ENCODE measurements at places on chromosomes 1 and 21.
A peak's percentile ranks its signal among the peaks of the same experiment; 100 is the strongest.

GRCh38 chr1:116945421-116945820, 35.7 kb downstream of the PTGFRN start:
- DNase-seq: no peak

- no peak for DNase-seq
Measured at GRCh38 chr1:214324896-214325800, 44.2 kb downstream of the SMYD2 start.

DNA sequence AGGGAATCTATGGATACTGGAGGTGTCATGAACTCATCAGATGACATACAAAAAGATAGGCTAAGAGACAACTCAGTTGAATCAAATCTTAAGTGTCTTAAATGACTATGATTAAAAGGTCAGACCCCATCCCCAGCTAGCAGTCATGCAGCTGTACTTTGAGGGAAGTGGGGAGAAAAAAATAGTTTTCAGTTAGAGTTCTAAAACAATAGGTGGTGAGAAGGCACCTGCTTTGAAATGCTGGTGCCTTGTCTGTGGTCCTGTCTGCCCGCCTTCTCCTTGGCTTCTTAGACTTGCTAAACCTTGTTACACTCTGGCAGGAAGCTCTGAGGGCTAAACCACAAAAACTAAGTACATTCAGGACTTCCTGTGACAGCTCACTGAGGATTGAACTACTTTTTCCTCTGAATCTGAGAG, 15.3 kb downstream of the CD2 start:
- peak; percentile 33 for DNase-seq

- no peak for DNase-seq
Measured at GRCh38 chr1:218985424-218985984, 188.2 kb upstream of the LYPLAL1 start.

DNA sequence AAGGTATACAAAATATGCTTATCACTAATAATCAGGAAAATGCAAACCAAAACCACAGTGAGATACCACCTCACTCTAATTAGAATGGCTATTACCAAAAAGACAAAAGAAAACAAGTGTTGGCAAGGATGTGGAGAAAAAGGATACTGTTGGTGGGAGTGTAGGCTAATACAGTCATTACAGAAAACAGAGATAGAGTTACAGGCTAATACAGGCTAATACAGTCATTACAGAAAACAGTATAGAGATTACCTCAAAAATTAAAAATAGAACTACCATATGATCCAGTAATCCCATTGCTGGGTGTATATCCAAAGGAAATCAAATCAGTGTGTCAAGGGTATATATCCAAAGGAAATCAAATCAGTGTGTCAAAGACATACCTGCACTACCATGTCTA, 238.4 kb downstream of the PLPP3 start:
- no peak for DNase-seq

DNA sequence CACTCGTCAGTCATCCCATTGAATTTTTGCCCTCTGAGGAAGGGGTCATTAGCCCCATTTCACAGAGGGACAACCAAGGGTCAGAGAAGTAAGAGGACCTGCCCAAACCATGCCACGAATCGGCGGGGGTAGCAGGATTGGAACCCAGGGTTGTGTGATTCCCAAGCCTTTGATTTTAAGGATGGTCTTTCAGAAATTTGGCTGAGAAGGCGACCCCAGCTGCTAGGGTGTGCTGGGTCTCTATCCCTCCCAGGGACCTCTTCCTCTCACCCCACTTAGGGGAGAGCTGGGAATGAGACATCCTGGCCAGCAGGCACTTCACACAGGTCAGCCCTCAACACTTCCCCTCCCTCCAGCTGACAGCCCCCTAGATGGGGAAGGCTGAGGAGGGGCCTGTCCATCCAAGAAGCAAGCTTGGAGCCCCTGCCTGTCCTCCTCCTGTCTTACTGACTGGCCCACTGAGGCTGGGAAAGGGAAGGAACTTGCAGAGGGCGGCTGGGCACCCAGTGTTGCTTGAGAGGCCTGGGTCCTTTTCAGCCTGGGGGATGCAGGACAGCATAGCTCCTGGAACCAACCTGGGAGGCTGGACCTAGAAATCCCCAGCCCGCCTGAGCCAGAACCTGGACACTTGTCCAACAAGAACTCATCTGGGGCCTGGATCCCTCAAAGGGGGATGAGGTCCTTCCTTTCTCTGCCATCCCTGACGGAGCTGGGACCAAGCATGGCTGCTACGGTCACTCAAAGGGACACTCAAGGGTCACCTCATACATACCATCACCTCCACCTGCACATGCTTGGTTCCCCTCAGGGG, 1.7 kb downstream of the SDC3 start:
- DNase-seq: no peak

- no peak for DNase-seq
Measured at GRCh38 chr1:239896569-239896968, 195.1 kb upstream of the FMN2 start.

DNA sequence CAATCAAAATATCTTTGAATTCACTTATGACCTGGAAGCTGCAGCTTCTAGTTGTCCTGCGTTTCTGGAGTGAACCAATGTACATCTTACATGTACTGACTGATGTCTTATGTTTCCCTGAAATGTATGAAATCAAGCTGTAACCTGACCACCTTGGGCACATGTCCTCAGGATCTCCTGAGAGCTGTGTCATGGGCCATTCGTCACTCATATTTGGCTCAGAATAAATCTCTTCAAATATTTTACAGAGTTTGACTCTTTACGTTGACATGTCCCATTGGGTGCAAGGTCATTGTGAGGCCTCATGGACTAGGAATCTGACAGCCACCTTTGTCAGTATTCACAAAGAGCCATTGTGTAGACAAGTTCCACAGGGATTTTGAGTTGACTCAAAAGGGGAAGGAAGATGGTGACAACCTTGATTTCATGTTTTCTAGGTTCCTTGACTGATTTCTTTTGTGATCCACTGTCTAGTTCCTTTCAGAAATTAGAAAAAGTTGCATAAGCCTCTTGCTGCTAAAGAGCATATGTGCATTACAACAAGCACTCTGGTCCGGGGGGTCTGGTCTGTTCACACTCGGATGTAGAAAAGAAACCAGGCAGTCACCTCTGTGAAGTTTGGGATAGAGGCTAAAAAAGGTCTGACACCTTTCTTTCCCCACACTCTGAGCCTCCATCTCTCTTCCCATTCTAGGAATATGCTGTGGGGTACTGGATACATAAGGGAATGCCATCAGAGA, 10.7 kb downstream of the CHI3L2 start:
- no peak for DNase-seq

DNA sequence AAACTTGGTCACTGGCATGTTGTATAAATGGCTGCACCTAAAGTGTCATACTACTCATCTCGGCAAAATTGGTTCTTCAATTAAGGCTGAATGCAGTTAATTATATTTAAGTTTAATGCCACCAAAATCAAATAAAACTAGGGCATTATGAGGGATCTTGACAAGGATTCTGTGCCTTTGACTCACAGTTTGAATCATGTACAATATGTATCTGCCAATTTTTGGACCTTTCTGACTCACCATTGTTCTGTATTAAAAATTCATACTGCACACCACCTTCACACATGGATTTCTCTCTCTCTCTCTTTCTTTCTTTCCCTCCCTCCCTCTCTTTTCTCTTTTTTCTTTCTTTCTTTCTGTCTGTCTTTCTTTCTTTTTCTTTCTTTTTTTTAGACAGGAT, 14.1 kb upstream of the STXBP3 start:
- DNase-seq: no peak

DNA sequence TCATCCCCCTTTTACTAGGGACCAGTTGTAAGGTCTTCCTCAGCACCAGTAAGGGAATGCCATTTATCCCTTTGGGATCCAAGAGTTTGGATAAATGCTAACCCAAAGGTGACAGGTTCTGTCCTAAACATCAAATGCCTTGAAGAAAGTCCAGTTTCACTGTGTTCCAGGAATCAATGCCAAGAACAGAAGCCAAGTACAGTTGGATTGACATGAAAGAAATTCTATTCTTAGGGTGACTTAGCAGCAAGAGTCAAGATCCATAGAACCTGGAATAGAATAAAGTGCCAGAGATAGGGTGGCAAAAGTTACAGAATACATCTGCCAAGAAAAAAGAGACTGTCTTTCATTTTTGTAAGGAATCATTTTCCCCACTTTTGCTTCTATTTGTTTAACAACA, 94.9 kb upstream of the ADAMTS5 start:
- no peak for DNase-seq

DNA sequence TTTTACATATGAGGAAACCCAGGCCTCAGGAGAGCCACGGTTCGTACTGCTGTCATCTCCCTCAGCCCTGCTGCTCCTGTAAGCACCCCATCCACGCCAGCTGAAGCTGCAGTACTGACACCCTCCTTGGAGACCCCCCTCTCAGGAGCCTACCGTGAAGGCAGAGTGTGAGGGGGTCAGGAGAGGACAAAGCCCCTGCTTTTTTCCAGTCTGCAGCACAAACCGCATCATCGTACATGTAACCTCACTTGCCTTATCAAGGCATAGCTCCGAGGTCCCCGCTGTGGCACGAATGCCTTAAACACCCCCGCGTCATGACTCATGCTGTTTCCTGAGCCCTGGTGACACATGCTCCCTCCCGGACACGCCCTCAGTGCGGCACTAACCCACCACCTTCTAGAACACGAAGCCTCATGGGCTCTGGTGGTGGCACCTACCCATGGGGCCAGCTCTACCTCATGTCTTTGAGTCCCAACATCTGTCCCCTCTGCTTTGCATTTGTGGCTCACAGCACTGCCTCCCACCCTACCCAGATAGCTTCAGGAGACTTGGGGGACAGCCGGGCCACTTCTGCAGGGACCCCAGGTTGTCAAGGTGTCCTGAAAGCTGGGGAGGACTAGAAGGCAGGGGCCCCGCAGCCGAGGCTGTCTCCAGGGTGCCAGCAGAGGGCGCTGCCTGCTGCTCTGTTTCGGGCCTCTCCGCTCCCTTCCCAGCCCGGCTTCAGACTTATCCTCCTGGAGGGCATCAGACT, 4.9 kb downstream of the SH3BGRL3 start:
- DNase-seq: peak; percentile 89

- no peak for DNase-seq
Measured at GRCh38 chr1:8411803-8412182, 93.9 kb downstream of the SLC45A1 start.

DNA sequence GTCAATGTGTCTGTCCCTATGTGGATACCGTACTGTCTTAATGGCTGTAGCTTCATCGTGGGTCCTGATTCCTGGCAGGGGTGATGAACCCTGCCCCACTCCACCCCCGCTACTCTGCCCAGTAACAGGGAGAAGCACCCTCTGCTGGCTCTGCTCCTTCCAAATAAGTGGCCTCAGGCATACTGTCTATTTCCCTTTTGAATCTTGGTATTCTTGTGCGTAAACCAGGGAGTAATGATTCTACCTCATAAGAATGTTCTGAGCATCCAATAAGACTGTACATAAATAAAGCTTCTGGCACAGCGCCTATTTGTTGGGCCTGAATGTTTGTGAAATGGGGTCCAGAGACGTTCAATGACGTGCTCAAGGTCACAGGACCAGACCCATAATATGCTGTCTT, 35.2 kb upstream of the CTPS1 start:
- no peak for DNase-seq

DNA sequence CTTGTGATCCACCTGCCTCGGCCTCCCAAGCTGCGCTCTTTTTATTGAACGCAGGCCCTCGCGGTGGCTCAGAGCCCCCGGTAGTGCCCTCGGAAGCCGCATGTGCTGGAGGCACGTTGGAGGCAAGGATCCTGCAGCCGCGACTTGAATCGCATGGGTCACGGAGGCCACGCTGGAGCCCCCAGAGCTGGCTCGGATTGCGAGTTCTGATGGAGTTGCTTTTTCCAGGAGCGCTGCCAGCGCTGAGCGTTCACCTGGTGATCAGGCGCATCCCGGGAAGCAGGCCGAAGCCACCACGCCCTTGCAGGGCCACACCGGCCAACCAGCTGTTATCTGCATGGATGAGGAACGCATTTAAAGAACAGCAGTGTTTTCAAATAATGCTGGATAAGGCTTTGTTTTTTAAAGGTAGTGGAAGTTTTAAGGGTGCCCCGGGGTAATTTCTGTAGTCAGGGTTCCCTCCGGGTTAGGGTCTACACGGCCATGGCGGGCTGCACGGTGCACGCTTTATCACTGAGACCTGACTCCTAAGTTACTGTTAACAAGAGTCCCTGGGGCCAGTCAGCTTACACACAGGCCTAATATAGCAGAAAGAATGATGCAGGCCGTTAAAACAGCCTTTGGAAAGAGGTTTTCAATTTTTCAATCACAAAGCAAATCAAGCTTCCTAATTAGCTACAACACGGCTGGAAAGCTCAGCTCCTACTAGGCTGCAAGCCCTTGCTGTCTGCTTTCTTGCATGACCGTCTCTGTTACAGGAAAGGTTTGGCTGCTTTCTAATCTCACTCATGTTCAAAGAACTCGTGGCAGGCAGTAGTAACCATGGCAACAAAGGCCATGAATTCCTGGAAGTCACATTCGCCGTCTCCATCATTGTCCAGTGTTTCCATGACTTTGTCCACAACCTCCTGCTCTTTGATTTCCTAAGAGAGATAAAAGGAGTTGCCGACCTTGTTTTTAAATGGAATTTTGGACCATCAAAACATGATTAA, 6.0 kb downstream of the S100B start:
- no peak for DNase-seq

GRCh38 chr1:230804396-230804795, 57.2 kb downstream of the CAPN9 start:
- DNase-seq: no peak

- peak; percentile 79 for DNase-seq
Measured at GRCh38 chr1:27284425-27285273, 37.3 kb upstream of the TMEM222 start.

DNA sequence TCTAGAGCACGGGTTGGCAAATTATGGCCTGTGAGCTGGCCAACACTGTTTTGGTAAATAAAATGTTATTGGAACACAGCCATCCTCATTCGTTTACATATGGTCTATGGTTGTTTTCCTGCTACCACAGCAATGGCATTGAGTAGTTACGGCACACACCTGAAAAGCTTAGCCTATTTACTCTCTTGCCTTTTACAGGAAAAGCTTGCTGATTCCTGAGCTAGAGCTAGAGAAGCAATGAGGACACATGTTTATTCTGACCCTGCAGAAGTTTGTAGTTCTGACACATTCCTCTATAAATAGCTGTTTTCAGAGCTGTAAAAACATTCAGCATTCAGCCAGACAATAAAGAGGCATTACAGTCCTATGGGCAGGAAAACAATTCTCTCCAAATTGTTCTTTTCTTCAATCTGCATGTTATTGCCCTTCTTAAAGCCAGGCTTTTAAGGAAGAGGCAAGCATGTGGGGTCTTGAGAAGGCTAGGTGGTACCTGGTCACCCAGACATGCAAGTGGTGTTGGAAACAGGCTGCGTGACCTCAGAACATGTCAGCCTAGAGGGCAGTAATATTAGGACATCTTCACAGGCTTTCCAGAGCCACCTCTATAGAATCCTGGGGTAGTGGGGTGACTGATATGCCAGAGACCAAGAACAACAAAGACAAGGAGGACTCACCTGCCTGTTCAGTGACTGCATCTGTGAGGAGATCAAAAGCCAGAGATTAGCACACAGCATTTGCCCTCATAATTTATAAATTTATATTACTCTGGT, 1.6 kb downstream of the FCRL2 start:
- DNase-seq: no peak

Measured in activated CD8-positive, alpha-beta memory T cell treated with anti-CD3 and anti-CD28 coated beads for 1 hour (primary cell).